ENCODE measurements at places on chromosomes 12 and 14. TPM values are rescaled to one million over a fixed set of nuclear protein-coding genes. Genes with fewer than 3 reads are reported as not detected.

RHOJ gene
- total RNA-seq = 32.7 TPM

LRP6 gene
- 44.5 TPM for total RNA-seq

CDKL1 gene
- total RNA-seq = 19.3 TPM

LYZ gene
- total RNA-seq = 394 TPM

KRT3 gene
- total RNA-seq = not detected

MGP gene
- 651 TPM for total RNA-seq

HOXC9 gene
- total RNA-seq = 0.32 TPM

DAO gene
- total RNA-seq = not detected

DNA sequence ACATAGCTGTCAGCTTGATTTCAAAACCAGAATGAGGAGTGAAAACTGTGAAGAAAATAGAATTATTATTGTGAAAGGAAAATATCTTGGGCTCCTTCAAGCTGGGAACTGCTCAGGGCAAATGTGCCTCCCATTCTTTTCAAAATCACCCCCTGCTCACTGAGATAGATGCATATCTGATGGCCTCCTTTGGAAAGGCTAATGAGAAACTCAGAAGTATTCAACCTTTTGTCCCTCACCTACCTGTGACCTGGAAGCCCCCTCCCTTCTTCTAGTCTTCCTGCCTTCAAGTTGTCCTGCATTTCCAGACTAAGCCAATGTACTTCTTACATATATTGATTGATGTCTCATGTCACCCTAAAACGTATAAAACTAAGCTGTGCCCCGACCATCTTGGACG lies 81.1 kb upstream of the C14orf132 start:
- peaks cover 4% of the 10 kb centered on the region for H3K27me3 ChIP-seq
- H3K36me3 ChIP-seq = no peaks in the 10 kb centered on the region

DNA sequence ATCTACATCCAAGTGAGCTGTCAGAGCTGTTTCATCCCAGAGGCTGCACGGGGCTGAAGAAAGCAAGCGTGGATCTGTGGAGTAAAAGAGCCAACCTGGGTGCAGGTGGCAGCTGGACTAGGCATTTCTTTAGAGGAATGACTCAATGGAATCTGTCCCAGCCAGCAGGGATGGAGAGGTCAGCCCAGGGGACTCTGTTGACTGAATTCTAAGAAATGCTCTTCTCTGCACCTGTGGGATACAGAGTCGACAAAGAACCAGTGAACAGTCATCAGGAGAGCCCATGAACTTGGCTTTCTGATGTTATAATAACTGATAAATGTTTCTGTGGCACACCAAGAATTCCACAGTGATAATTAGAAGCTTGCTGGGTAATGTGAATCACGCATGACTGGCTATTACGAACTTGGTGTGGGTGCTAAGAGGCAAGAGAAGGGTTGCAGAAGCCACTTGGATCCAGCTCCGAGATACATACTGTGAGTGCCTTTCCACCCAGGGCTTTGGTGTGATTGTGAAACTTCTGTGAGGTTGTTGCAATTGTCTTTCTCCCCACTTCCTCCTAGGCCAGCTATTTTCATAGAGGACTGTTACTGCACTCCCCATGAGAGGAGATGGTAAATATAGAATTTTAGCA lies 16.2 kb downstream of the PYGL start:
- H3K27me3 ChIP-seq = no peaks in the 10 kb centered on the region
- no peaks in the 10 kb centered on the region for H3K4me1 ChIP-seq
- no peak for DNase-seq
- no peak overlapping the region for H3K4me3 ChIP-seq
- H3K36me3 ChIP-seq = no peaks in the 10 kb centered on the region

DNA sequence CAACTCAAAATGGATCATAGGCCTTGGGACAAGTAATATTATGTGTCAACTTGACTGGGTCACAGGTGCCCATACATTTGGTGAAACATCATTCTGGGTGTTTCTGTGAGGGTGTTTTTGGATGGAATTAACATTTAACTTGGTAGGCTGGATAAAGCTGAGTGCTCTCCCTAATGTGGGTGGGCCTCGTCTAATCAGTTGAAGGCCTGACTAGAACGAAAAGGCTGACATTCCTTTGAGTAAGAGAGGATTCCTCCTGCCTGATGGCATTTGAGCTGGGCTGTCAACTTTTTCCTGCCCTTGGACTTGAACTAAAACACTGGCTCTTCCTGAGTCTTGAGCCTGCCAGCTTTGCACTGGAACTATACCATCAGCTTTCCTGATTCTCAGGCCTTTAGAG lies 93.4 kb upstream of the ESRRB start:
- H3K4me1 ChIP-seq = no peaks in the 10 kb centered on the region
- H3K27ac ChIP-seq = no peak overlapping the region
- DNase-seq = no peak
- H3K36me3 ChIP-seq = no peaks in the 10 kb centered on the region
- no peak overlapping the region for H3K4me3 ChIP-seq

DNA sequence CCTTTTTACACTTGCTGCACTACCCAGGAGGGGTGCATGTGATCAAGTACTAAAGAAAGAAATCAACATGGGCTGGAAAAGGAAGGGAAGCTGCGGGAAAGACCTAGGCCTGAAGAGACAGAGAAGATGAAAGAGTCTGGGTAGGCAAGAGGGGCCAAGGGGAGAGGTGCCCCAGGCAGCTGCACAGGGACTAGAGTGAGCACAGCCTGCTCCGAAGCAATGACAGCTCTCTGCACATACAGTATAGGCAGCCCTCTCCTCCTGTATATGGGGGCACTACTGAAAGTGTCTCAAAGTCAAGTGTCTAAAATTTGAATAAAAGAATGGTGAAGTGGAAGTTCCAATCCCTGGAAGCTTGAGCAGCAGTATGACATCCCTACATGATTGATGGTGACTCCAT lies 112.0 kb downstream of the TMTC1 start:
- H3K36me3 ChIP-seq = no peaks in the 10 kb centered on the region
- no peaks in the 10 kb centered on the region for H3K4me1 ChIP-seq
- DNase-seq = no peak
- no peaks in the 10 kb centered on the region for H3K27me3 ChIP-seq
- no peak overlapping the region for H3K27ac ChIP-seq

- no peaks in the 10 kb centered on the region for H3K27me3 ChIP-seq
- no peak for DNase-seq
- no peak overlapping the region for H3K27ac ChIP-seq
- H3K4me3 ChIP-seq = no peak overlapping the region
- no peaks in the 10 kb centered on the region for H3K36me3 ChIP-seq
Observed at GRCh38 chr12:59636945-59637691, 41.3 kb downstream of the SLC16A7 start.

DNA sequence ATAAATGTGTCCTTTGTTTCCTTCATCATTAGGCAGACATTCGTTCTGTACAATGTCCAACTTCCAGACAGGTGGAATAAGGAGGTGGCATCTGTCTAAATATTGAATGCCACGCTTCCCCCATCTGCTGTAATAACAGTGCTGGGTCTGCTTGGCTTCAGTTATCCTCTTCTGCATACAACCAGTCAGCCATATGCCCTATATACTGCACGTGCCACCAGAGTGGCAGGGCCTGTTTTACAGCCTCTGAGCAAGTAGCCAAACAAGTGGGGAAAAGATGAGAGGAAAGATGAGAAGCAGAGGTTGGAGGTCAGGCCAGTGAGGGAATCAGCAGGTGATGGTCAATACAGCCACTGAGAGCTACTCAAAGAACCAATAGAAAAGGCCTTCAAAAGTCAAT lies 55.4 kb downstream of the OTX2 start:
- H3K4me3 ChIP-seq = no peak overlapping the region
- no peak for DNase-seq
- no peaks in the 10 kb centered on the region for H3K4me1 ChIP-seq
- H3K27me3 ChIP-seq = peaks cover 9% of the 10 kb centered on the region

GRCh38 chr12:15837141-15837790 lies 44.9 kb upstream of the STRAP start:
- no peak overlapping the region for H3K27ac ChIP-seq
- no peak overlapping the region for H3K4me3 ChIP-seq
- DNase-seq = no peak
- no peaks in the 10 kb centered on the region for H3K36me3 ChIP-seq
- no peaks in the 10 kb centered on the region for H3K27me3 ChIP-seq
- no peaks in the 10 kb centered on the region for H3K4me1 ChIP-seq

DNA sequence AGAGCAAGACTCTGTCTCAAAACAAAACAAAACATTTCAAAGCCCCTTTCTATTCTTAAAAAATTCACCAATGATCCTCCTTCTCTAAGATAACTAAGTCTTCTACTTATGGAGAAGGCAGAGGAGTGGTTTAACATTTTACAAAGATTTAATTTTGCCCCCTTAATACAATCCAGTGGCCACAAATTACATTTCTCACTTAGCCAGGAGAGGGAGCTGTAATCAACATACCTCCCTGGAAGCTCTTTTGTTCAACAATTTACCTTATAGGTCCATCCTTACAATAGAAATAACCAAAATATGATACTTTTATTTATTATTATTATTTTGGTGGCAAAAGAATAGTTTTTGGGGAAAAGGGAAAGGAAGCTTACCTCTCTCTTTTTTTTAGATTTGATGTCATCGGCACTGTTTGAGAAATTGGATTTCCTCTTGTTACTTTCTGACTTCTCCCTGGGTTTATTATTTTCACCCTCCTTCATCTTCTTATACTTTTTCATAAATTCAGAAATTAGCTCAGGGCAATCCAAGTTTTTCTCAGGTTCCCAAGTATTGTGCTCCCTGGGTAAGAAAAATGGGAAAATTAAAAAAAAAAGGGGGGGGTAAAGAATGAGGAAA lies 28.1 kb downstream of the CBX5 start:
- no peak overlapping the region for H3K4me3 ChIP-seq
- no peaks in the 10 kb centered on the region for H3K27me3 ChIP-seq
- no peak overlapping the region for H3K27ac ChIP-seq
- no peaks in the 10 kb centered on the region for H3K4me1 ChIP-seq
- H3K36me3 ChIP-seq = peaks cover 81% of the 10 kb centered on the region

DNA sequence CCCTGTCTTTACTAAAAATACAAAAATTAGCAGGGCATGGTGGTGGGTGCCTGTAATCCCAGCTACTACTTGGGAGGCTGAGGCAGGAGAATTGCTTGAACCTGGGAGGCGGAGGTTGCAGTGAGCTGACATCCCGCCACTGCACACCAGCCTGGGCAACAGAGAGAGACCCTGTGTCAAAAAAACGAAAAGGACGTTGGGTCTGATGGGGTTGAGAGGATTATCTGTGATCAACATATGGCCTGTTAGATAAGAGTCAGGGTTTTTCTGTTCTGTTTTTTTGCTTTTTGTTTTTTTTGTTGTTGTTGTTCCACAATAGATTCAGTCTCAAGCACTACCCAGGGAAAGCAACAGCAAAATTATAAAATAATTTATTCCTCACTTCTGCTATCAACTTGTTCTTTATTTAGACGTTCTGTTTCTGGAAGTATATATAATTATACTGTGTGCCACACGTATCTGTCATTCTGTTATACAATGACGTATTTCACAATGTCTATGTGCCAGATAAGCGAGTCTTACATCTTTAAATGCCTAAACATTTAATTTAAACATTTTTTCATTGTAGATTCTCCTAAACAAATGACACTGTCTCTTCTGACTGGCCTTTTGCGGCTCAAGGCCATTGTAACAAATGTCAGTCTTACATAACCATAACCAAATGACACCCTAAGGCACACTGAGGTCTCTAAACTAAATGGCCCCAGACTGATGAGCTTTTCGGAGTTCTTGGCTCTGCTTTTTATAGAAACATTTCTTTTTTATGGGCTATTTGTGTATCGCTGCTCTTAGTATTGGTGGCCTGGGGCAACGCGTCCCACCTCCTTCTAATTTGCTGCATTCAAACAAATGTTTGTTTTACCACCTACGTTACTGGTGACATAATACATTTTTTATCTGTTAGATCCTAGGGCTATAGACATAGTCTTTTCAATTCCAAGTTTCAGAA lies 7.2 kb upstream of the P2RX4 start:
- H3K4me1 ChIP-seq = peaks cover 3% of the 10 kb centered on the region
- no peak for DNase-seq
- H3K36me3 ChIP-seq = no peaks in the 10 kb centered on the region
- no peak overlapping the region for H3K4me3 ChIP-seq
- no peaks in the 10 kb centered on the region for H3K27me3 ChIP-seq

- H3K4me3 ChIP-seq = no peak overlapping the region
- H3K27me3 ChIP-seq = no peaks in the 10 kb centered on the region
- no peak overlapping the region for H3K27ac ChIP-seq
- DNase-seq = no peak
- H3K36me3 ChIP-seq = peaks cover 8% of the 10 kb centered on the region
Observed at GRCh38 chr12:103944964-103945363, 14.8 kb downstream of the HSP90B1 start.

- no peaks in the 10 kb centered on the region for H3K36me3 ChIP-seq
- no peak overlapping the region for H3K4me3 ChIP-seq
- H3K4me1 ChIP-seq = no peaks in the 10 kb centered on the region
- no peak overlapping the region for H3K27ac ChIP-seq
- no peaks in the 10 kb centered on the region for H3K27me3 ChIP-seq
Observed at GRCh38 chr12:115456946-115457689, 773.1 kb upstream of the TBX3 start.

DNA sequence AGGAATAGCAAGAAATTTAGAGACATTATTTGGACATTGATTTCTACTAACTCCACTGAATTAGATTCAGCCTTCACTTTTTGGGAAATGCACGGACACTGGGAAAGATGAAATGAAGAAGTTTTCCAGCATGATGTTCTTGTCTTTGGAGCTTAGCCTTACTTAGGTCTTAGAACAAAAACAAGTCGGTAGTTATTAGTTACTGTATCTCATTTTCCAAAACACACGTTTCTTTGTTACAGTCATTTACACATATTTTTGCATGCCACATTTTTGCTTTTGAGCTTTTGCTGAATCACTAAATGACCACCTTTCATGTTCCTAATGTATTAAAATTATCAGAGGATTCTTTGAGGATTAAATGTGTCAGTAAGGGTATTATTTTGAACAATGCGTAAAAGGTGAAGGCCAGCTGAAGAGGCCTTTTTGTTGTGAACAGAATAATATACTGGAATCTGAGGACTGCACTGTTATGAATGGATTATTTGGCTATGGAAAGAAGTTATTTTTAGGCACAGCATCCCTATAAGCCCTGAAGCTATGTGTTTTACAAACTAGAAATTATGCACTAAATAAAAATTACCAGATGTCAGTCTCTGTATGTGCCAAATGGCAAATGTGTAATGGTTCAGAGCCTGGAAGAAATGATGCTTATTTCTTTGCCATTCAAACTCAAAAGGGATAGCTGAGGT lies 138.2 kb downstream of the SRGAP1 start:
- H3K27me3 ChIP-seq = no peaks in the 10 kb centered on the region
- H3K36me3 ChIP-seq = no peaks in the 10 kb centered on the region
- no peak overlapping the region for H3K27ac ChIP-seq

DNA sequence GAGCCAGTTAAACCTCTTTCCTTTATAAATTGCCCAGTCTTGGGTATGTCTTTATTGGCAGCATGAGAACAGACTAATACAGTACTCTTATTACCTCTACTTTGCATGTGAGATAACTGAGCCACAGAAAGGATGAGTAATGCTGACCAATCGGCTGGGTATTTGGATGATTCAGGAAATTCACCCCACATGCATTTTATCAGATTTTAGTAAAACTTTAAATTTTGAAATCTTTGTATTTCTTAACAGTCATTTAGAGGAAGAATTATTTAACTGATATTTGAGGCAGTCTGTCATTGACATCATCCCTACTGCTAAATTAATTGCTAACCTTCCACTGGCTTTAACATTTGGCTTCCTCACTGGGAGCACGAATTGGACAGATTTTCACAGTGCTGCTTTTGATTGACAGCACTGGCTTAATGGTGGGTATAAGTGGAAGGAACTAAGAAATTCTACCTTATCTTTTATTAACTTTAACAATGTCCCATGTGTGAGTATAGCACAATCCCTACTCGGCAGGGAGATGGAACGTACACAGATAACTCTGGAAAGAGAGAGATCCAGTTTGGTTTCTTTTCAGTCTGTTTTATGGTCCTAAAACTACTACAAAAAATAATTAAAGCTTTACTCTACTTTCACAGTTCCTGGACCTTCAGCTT lies 261.0 kb downstream of the DACT1 start:
- no peak overlapping the region for H3K4me3 ChIP-seq
- DNase-seq = no peak
- no peaks in the 10 kb centered on the region for H3K36me3 ChIP-seq
- H3K27ac ChIP-seq = no peak overlapping the region
- no peaks in the 10 kb centered on the region for H3K27me3 ChIP-seq

Measured in left lung (tissue), 14 donors.